ENCODE measurements at places on chromosomes 4 and X. TPM values are rescaled to one million over a fixed set of nuclear protein-coding genes. Genes with fewer than 3 reads are reported as not detected.

The CHIC2 gene
- total RNA-seq = 8.6 TPM

- peak; percentile 13 for DNase-seq
Measured at GRCh38 chr4:8760561-8760960, 111.1 kb downstream of the HMX1 start.

DNA sequence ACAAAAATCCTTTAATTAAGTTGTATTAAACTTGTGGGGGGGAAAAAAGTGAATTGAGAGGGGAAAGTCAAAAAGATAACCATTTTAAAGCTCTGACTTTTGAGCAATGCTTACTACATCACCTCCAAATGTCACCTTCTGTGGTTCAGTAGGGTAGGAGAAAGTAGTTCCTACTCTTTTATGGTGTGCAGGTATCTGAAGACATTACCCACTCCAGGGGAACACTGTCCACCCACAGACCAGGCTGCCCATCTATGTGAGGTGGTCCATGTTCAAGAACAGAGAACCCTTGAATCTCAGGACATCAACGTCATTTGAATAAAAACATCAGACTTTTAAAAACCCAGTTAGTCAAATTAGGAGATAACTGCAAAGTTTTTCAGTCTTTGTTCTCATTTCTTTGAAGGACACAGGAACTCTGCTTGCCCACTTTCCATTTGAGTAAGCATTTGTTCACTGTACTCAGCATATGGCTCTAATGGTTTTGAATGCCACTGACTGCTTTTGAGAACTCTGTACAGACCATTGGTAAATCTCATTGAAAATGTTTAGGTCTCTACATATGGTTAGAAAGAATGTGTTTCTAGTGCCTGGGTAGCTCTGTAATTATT, 18.4 kb downstream of the NMU start:
- no peak for DNase-seq

DNA sequence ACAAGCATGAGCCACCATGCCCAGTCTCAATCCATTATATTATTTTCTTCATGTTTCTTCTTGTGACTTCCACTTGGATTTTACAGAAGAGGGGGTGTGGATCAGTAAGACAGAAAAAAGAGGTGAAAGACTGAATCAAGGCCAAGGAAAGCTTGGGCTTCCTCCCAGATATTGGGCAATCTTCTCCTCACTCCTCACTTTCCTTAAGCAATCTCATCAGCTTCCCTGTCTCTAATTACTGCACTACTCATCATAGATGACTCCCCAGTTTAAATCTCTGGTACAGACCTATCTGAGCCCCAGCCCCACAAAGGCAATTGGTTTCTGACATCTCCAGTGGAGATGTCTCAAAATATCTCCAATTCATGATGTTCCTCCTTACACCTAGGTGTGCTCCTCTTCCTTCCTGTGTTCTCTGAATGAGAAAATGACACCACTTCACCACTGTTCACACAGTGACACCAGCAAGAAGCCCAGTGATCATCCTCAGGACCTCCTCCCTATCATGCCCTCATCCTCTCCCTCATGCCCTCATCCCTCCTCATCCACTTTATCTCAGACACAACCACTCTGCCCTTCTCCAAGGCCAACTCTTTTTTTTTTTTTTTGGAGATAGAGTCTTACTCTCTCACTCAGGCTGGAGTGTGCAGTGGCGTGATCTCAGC, 44.8 kb upstream of the HERC6 start:
- DNase-seq = no peak

DNA sequence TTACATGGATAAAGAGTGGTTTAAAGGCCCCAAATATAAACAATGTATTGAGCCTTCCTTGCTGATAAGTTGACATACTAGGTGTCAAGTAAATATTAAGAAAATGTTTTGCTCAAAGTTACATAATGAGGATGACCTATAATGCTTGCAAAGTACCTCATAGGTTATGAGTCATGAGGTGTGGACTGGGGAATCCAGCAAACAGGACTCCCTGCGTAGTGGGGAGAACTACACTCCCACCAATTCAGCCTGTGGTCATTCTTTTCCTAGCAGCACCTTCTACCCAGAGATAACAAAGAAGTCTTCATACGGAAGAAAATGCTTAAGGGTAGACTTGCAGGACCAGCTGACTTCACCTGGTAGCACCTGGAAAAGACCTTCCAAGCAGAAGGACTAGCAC, 418.9 kb upstream of the CPEB2 start:
- DNase-seq = no peak

DNA sequence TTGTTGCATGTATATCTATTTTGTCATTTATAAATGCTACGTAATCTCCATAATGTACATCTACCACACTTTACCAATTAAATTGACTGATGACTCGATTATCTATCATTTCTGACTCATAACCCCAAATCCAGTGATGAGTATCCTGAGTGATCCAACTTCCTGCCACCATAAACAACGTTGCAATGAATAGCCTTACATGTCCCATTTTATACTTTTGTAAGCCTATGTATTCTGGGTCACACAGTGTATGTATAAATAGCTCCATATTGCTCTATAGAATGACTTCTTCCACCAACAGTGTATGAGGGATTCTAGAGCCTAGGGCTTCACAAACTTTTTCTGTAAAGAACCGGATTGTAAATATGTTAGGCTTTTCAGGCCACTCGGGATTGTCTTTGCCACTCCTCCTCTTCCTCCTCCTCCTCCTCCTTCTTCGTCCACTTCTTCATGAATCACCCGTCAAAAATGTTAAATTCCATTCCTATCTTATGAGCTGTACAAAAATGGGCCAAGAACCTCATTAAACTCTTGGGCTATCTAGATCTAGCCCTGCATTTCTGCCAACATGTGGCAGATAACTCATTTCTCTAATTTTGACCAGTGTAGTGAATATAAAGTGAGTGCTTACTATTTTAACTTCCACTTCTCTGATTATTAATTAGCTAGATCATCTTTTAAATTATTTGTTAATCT, 672.2 kb upstream of the AMOT start:
- no peak for DNase-seq

The HSFX2 gene
- not detected for total RNA-seq

The GPRIN3 gene
- total RNA-seq = 6.2 TPM

The DGKK gene
- not detected for total RNA-seq

DNA sequence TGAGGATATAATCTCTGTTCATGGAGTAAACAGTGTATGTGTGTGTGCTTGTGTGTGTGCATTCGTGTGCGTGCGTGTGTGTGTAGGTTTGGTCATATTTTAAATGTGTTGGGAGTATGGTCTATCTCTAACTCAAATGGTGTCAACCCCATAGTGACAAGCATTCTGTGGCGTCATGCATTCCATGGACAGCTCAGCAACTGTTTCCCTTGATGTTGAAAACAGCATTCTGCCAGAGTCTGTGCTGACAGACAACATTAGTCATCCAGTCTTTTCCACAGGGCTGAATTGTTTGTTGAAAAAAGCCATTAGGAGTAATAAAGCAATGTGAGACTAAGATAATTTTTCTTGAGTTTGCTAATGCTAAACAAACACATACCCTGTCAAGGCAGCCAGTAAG, 706.6 kb downstream of the PCDH19 start:
- no peak for DNase-seq

DNA sequence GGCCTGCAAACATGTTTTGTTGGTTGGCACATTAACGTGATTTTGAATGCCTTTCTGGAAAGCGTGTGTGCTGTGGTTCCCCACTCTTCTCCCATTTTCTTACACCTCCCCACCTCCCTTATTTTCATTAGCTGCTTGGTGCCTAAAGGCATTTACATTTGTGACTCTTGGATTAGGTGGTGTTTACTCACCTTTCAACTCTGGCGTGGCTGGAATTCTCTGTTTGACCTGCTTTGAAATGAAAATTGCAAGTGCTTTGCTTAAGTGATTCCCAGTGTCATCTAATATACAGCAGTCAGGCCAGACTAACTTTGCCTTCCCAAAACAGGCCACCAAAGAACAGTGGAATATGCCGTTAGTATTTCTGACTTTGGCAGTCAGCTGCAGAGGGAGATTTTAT, 80.5 kb downstream of the NHSL2 start:
- DNase-seq = no peak

DNA sequence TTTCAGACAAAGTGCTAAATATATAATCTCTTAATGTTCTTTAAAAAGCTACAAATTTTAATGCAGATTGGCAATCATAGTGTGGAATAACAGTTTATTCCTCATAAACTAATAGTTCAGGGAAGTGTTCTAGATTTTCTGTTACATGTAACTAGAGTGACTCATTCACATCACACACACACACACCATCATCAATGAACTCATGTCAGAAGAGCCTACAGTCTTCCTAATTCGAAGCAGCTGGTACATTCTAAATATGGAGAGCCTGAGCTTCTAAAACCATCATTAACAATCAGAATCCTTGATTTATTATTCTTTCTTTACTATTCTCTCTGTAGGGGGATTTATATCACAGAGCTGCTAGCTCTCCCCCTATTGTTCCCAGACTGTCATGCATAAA, 49.6 kb downstream of the DKK2 start:
- no peak for DNase-seq

- DNase-seq = no peak
Measured at GRCh38 chr4:92962831-92963230, 659.1 kb downstream of the GRID2 start.

GRCh38 chrX:132058975-132059374, 35.9 kb downstream of the STK26 start:
- DNase-seq = no peak

GRCh38 chr4:106269711-106270110, 46.3 kb downstream of the TBCK start:
- no peak for DNase-seq

DNA sequence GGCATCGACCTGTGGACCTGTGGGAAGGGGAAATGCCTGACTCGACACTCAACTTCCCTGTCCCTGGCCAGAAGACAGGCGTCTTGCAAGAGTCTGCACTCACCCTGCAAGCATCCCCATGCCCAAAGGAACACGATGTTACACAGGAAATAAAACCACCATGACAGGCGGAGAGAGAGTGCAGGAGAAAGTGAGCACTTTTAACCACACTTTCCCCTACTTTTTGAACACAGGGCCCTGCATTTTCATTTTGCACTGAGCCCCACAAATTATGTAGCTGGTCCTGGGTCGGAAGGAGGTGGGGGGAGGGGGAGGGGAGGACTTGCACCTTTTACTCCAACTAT, 13.8 kb upstream of the MAN2B2 start:
- DNase-seq = peak; percentile 2

DNA sequence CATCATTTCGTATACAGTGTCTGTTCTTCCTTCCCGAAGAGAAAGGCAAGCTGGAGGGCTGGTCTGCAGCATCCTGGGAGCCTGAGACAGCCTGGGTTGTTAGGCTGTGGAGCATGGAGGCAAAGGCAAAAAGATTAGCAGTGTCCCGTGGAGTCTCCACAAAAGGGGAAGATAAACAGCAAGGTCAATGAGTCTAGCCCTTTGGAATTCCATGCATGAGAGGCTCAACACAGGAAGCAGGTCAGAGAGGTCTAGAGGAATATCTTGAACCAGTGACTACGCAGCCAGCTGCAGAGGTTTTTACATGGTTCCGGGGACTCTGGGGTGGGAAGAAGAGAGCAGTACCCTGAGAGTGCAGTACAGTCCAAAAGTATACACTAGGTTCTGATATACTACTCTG, 12.2 kb upstream of the MCF2 start:
- DNase-seq = no peak

DNA sequence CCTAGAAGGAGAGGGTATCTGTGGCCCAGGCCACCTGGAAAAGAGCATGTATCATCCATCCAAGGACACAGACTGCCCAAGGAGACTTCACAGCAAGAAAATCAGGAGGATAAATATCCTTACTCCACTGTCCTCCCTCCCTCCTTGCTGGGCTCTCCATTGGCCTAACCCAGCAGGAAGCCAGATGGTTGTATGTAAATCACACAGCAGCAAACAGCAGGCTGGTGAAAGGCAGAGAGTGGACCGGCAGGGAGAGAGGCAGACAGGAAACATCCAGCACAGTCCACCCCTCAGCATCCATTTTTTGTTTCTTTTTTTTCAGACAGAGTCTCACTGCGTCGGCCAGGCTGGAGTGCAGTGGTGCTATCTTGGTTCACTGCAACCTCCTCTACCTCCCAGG, 17.5 kb downstream of the TXK start:
- no peak for DNase-seq

The GAGE1 gene
- total RNA-seq = not detected

The GUCY1A1 gene
- 82.5 TPM for total RNA-seq

DNA sequence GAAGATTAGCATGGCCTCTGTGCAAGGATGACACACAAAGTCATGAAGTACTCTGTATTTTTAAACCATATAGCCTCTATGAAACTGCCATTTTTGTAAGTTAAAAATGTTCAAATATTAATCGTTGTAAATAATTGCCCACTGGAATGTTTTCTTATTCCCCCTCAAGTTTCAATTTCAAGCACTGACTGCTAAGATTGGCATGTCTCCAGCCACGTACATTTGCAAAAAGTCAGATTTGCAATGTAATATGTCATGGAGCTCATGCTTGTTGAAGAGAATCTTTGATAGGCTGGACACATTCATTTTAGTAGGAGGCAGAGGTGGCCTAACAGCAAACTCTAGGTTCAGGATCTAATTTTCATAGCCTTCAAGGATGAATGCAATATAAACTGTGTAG, 124.7 kb downstream of the CBR4 start:
- DNase-seq = no peak

- no peak for DNase-seq
Measured at GRCh38 chr4:40514497-40514951, 115.1 kb downstream of the RBM47 start.

GRCh38 chr4:172648471-172648870, 520.1 kb upstream of the GALNT7 start:
- no peak for DNase-seq

The TMEM271 gene
- not detected for total RNA-seq

- DNase-seq = no peak
Measured at GRCh38 chr4:148944136-148944838, 502.1 kb upstream of the NR3C2 start.

DNA sequence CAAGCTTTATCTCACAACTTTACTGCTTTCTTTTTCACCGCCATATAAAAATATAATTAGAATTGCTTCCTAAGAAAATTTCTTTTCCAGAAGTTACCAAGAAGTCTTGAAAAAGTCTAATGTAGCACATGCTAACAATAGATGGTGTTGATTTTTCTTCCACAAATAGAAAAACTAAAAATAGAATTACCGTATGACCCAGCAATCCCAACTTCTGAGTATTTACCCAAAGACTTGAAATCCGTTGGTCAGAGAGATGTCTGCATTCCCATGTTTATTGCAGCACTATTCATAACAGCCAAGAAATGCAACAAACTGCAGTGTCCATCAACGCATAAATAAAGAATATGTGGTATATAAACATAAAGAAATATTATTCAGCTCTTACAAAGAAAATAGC, 17.8 kb upstream of the EDNRA start:
- no peak for DNase-seq

DNA sequence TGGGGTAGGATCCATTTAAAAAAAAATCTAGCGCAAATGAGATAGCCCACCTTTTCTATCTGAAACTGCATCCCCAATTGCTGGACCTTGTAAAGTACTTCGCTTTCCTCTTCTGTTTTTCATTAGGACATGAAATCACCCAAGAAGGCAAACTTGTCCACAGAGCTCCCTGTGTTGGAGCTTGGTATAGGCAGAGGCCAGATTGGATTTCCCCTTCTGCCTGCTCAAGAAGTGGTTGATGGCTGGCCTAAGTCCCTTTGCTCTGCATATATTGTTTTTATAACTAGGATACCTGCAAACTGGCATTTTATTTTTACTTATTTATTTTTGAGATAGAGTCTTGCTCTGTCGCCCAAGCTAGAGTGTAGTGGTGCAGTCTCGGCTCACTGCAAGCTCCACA, 28.4 kb downstream of the RNF4 start:
- DNase-seq = no peak

The CLNK gene
- total RNA-seq = not detected

The TDO2 gene
- total RNA-seq = not detected
